ENCODE measurements at places on chromosomes 1 and 21.
A peak's percentile ranks its signal among the peaks of the same experiment; 100 is the strongest.

- DNase-seq = no peak
These were observed 272.9 kb upstream of the C1orf174 start for GRCh38 chr1:4172644-4173599.

DNA sequence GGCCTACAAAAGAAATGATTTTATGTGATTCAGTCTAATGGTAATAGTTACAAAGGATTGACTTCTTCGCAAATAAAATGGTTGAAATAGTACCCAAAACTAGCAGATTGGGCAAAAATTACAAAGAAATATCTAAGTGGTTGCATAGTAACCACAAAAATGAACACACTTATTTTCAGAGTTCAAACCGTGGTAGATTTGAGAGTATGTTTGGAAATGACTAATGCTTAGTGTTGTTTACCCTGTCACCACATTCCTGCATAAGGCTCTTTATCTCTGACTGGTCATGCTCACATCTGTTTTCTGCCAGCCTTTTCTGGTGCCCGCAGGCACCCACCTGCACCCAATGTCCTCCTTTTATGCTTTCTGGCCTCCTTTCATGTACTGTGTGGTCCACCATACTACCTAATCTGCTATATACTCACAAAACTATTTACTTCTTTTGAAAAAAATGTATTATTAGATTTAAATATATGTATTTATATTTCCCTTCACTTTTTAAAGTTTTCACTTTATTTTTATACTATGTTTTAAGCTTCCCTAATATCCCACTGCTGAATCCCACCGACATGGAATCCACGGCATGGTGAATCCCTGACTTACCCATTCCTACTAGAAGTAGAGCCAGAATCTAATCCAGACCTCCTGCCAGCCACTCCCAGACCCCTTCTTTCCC is 30.3 kb downstream of the PTPRC start:
- peak; percentile 82 for DNase-seq

- no peak for DNase-seq
These were observed 31.3 kb upstream of the BTG2 start for GRCh38 chr1:203273869-203274602.

DNA sequence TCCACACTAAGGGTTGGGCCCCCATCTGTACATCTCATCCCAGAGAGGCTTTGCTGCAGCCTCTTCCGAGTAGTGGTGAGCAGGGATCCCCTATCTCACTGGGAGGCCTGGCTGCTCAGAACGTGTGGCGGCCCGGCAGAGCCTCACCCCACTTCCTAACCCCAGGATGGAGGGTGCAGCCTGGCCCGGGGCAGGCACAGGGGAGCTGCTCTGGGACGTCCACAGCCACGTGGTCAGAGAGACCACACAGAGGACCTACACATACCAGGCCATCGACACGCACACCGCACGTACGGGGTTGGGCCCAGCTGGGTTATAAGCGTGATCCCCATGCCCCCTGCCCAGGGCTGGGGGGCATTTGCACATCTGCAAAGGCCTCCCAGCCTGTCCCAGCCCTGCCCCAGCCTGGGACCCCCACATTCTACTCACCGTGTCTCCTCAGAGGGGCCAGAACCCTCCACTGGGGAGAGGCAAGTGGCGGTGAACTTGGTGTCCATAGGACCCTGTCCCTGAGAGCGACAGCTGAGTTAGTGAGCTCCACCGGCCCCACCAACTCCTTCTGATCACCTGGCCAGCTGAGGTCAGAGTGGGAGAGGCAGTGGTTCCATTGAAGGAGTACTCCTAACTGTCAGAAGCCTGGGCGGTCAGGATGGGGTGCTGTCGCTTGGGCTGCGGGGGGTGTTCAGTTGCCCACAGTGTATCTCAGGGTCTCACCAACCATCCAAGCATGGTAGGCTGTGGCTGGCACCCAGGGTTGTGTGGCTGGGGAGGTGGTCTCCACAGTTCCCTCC is 41.2 kb downstream of the TRIM11 start:
- no peak for DNase-seq

DNA sequence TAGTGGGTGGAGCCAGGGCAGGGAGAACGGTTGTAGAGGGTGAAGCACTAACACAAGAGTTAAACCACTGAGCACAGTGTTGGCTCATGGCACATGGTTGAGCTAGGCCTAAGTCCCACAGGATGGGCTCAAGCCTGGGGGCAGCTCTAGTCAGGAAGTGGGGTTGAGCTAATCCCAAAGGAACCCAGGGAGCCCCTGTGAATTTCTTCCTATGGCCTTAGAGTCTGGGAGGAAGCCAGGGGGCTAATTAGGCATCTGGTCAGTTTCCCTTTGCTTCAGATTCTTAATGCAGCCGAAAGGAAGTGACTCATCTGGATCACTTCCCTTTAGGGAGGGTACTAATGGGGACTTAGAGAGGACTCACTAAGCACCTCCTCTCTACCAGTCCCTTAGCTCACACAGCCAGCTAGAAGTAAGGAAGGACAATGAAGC is 10.1 kb downstream of the CFAP45 start:
- no peak for DNase-seq

DNA sequence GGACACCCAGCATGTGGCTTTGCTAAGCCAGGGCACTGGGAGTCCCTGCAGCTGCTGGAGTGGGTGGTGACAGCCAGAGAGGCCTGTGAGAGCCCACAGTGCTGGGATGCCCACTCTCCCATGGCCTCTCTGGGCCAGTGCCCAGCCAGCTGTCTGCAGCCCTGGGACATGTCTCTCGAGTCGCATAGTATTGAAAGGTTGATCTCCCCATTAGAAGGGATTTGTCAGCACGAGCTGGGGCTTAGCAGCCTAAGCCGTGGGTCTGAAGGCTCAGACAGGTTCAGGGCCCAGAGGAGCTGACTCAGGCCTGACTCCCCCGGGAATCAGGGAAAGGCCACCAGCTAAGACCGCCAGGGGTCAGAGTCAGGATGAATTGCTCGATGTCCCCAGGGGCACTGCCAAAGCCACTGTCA is 53.5 kb downstream of the FOXD2 start:
- DNase-seq = no peak

DNA sequence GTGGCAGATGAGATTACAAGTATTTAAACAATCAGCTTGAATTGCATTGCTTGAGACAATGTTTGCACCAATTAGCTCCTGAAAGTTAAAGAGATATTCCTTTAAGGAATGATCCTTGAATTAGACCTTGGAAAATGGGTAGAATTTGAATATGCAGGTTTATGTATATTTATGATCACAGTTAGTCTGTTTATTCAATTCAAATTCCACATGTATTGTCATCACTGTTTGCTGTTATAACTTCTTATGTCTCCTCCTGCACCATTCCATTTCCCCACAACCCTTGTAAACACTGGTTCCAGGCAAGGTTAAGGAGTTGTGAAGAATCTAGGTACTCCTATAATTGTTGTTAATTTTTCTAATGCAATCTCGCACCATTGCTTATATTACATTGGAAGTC is 518.2 kb upstream of the PBX1 start:
- DNase-seq = no peak

GRCh38 chr1:199859491-199859933 is 168.0 kb upstream of the NR5A2 start:
- DNase-seq = no peak

DNA sequence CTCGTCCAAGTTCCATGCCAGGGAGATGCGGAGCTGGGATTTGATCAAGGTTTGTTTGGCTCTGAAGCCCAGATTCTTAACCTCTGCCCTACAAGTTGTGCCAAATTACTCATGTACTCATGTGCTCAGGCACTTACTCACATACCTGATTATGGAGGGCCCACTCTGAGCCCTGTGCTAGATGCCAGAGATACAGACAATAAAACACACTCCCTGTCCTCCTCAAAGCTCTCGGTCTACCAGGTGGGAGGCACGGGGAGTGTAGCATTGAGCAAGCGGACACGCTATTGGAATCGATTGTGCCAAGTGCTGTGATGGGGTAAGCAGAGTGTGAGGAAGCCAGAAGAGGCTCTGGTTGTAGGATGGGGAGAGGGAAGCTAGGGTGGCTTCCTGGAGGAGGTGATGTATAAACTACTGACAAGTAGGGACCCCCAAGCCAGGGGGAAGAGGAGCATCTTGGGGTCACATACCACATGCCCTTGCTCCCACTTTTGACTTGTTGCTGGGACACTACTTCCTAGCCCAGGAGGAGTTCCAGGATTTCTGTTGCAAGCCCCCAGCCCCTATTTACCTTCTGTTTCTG is 49.8 kb upstream of the IFNLR1 start:
- peak; percentile 18 for DNase-seq

GRCh38 chr21:32278103-32278502 is 746 bp downstream of the MIS18A start:
- DNase-seq = no peak

DNA sequence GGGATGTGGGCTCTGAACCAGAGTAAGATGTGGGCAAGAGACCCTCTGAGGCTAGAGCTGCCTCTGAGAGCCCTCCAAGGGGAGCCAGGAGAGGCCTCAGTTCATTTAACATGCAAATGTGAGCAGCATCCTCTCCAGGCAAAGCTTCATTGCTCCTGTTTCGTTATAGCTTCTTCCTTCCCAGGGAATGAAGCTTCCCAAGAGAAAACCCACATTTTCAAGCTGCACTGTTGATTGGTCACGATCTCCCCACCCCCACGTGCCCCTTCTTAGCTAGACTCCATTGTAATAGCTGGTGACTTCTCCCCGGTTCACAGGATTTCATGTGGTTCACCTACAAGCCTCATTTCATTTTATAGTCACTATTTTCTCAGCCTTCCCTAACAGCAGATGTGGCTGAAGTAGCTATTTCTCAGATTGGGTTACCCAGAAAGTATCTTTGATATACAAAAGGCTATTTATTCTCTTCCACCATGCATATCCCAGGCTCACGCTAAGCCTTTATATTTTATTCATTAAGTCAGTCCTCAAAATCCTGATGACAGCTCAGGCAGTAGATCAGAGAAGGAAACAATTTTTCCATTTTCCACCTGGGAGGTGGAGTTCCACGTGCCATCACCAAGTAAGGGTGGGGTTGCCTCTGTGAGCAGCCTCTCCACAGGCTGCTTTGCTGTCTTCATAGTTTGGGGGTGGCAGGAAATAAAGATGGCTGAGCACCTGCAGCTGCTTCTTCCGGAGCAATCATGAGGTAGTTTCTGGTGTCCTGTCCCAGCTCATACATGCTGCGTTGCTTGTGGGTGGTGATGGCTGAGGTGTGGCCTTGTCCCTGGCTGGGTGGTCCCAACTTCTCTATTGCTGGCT is 178.3 kb upstream of the RAB4A start:
- no peak for DNase-seq

- no peak for DNase-seq
These were observed 88.7 kb upstream of the KIF1B start for GRCh38 chr1:10121688-10122087.

DNA sequence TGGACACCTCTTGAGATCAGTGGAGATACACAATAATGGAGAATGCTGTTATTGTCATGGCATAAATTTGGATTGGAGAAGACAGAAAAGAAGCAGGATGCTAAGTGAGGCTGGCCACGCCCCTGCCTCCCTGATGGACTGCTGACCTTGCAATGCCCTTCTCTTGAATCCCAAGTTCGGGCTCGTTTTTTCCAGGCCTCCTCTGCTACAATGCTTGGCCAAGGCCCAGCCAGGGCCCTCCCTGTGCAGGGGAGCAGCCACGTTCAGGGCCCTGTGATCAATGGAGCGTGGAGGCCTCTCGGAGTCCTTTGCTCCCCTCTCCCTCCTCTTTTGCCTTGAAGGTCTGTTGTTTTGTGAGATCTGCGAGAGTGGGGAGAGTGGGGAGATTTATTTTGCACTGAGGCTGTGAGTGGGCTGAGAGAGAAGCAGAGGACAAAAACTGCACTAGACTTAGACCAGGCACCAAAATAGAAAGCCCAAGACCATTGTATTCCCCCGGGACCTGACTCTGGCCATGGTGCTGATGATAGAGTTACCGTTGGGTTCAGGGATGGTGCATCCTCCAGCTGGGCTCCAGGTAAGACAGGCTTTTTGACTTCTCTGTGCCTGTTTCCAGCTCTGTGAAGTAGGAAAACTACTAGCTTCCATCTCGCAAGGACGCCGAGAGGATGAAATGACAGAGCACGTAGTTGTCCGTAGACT is 268.6 kb downstream of the KAZN start:
- DNase-seq = no peak

DNA sequence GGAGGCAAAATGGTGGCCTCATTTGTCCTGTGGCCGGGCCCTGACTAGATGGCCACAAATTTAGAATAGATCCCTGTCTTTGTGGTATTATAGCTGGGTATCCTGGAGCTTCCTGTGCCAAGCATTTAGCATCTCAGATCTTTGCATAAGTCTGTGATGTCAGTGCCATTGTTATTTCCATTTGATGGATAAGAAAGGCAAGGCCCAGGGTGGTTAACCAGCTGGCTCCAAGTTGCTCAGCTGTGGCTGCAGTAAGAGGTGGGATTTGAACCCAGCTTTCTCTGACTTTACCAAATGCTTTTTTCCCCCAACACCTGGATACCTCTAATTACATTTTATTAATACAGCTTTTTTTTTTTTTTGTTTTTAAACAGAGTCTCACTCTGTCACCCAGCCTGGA is 11.7 kb upstream of the TNFRSF8 start:
- DNase-seq = no peak

DNA sequence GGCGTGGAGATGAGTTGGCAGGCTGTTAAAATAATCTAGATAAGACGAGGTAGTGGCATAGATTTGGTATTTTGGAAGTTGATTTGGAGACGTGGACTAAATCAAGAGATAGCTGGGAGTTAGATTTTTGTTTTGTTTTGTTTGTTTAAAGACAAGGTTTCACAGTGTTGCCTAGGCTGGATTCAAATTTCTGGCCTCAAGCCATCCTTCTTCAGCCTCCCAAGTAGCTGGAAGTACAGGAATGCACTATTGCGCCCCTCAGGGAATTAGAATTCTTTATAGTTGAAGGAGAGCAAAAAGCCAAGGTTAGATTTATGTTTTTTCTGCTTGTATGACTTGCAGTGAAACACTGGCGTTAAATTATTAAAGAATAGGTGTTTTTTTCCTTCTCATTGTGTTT is 22.3 kb upstream of the SNRPE start:
- DNase-seq = no peak

DNA sequence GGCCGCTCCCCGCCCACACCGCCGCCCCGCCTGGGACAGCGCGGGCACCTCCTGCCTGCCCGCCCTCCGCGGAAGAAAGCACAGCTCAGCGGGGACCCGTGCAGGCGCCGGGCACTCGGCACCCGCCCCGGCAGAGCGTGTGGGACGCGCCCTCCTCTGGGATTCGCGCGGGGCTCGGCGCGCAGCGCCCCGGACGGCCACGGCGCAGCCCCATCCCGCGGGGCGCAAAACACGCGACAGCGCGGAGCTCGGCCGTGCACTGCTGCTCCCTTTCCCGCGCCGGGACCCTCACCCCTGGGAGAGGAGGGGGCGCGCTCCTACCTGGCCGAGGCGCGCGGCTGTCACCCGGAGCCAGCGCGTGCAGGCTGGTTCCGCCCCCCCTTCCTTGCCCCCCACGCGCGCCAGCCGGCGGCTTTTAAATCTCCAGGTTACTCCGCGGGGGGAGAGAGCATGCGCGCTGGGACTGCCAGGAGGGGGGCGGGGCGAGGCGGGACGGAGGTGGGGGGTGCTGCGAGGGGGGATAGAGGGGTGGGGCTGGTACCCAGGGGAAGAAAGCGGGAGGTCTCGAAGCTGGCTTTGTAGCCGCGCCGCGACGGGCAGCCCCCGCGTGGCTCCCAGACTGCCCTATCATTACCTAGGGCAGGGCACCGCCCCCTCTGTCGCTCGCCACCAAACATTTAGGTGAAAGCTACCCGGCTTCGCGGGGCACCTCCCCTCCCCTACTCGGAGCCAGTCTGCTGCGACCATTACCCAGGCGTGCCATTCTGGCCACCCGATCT is at the start of gene SLC45A3:
Gene SLC45A3, minus strand, starts transcription at position 437 of the 779 bp plus-strand sequence. CDS start 15,853 bp downstream, outside the sequence.
- DNase-seq = peak; percentile 19

- DNase-seq = no peak
These were observed 46.1 kb downstream of the USP48 start for GRCh38 chr1:21736876-21737275.
